GM13976 (cell line): ENCODE measurements at places on chromosomes 4 and X.

- DNase-seq, result no peak
These were observed 105.9 kb downstream of the IL1RAPL1 start for GRCh38 chrX:28693101-28693500.

DNA sequence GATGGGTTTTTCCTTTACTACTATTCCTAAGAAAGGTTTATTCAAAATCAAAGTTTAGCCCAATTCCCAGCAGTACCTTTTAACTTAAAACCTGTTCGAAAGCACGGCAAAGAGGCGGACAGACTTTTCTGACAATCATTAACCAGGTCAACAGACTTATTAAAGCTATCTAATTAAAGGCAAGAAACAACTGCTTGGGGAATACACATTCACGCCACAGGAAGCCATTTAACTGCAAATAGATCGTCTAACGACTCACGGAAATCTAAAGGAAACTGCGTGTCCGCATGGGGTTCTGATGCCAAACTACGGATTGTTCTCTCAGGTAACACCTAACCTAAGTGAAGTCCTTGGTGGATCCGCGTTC is 663 bp upstream of the USP53 start:
- DNase-seq, result no peak

GRCh38 chr4:120616-121015 is 3.7 kb upstream of the ZNF718 start:
- DNase-seq, result no peak

DNA sequence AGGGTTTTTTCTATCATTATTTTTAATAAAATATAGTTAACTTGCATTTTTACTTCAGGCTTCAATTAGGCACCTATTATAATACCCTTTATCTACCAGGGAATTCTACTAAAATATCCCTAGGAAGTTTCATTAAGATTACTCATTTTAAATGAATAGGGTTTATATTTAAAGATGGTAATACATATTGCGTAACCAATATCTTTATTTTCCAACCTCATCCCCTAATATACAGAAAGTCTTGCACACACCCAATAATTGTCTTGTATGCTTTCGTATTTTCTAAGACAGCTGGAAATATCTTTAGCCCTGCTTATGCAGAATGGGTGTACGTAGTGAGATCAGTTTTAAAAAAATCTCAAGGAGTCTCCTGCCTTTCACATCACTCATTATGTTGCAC is 1186.8 kb downstream of the TECRL start:
- DNase-seq, result no peak

- no peak for DNase-seq
These were observed 109.8 kb upstream of the APOOL start for GRCh38 chrX:84893897-84894296.

GRCh38 chr4:154998284-154998683 is 210.2 kb upstream of the NPY2R start:
- DNase-seq, result no peak

DNA sequence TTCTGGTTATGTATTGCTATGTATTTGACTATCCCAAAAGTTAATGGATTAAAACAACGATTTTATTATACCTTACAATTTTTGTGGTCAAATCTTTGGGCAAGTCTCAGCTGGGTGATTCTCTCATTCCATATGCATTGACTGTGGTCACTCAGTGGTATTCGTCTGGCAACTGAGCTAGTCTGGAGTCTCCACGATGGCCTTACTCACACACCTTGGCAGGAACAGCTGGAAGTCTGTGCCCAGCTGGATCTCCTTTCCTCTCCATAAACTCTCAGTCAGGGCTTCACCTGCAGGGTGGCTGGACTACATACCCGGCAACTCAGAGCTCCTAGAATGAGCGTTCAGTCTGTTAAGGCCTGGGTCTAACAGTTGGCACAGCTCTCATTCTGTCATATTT is 141.1 kb upstream of the WDFY3 start:
- DNase-seq, result no peak

DNA sequence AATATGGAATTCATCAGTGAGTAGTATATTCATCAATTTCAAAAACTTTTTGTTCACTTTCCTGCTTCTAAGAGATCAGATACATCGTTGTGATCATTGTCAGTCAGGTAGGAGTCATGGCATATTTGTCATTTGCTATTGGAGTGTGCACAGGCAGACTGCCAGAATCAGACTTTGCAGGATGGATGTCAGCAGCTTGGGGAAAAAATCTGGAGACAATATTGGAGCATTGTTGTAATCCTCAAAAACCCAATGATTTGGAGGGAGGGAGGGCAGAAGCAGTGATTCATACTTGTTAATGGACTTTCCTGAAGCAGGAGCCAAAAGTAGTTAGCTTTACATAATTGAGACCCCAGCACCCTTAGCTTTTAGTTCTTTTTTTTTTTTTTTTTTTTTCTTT is 59.6 kb upstream of the DRP2 start:
- no peak for DNase-seq

GRCh38 chrX:87236830-87237440 is 280.7 kb upstream of the KLHL4 start:
- DNase-seq, result no peak

GRCh38 chr4:77434299-77435092 is 171.1 kb upstream of the CXCL13 start:
- no peak for DNase-seq

DNA sequence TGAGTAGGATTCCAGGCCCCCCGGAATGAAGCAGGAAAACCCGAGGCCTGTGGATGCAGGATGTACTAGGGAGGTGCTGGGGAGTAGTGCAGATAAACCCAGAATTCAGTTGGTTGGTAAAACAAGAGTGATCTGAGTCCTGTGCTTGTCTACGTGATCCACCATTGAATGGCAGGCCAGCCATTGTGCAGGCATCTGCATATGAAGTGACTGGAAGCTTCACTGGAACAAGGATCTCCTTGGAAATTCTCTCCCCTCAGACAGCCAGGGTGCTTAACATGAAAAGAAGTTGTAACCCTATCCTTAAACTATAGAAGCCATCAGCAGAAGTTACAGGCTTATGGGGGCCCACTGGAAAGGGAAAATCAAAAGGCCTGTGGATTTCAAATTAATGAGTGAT is 656 bp upstream of the GSPT2 start:
- no peak for DNase-seq

DNA sequence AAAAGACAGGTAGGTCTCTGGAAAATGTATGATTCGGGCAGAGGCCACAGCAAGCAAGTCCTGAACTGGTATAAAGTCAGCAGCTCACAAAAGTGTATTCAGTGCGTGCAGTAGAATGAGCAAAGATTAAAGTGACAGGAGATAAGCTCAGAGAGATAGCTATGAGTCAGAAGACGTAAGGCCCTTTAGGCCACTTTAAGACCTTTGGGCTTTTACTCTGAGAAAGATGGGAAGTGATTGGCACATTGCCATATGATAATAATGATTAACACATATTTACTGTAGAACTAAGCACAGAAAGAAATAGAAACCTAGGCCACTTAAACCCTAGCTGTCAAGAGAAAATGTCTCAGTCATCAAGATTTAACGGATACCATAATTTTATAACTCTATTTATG is 51.7 kb downstream of the TBCK start:
- DNase-seq, result no peak

GRCh38 chrX:152405561-152405960 is 45.6 kb downstream of the GABRA3 start:
- DNase-seq, result no peak

DNA sequence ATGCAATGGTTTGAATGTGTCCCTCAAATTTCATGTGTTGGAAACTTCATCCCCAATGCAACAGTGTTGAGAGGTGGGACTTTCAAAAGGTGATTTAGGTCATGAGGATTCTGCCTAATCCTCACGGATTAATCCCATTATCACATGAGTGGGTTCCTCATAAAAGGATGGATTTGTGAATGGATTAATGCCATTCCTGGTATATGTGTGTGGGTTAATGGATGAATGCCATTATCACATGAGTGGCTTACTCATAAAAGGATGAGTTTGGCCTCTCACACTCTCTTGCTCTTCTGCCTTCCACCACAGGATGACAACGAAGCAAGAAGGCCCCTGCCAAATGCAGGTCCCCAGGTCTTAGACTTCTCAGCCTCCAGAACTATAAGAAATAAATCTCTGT is 30.5 kb upstream of the NEUROG2 start:
- DNase-seq, result no peak

- peak; percentile 49 for DNase-seq
These were observed 87.0 kb downstream of the PHOX2B start for GRCh38 chr4:41661442-41662076.

GRCh38 chr4:15702941-15703403 is at the start of gene BST1:
BST1 (plus strand) TSS chr4:15703065; CDS start chr4:15703145, 80 bp downstream.
- DNase-seq, result peak; percentile 61

DNA sequence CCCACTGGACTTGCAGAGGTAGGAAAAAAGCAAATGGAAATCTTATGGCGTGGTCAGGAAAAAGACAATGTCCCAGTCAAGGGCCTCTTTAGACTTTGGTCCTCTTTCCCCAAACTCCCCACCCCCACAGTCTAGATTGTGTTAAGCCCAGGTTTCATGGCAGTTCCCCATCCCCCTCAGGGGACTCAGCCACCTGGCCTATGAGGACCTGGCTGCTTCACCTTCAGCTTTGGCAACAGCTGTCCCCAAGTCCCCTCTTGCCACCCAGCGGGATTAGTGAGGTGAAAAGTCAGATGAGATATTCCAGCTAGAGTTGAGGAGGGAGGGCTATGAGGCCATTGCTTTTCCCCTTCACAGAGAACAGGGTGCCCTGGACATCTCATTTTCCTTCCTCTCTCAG is 457 bp downstream of the RIPPLY1 start:
- DNase-seq, result no peak

- peak; percentile 17 for DNase-seq
These were observed 191.2 kb downstream of the RRAGB start for GRCh38 chrX:55908661-55909212.

DNA sequence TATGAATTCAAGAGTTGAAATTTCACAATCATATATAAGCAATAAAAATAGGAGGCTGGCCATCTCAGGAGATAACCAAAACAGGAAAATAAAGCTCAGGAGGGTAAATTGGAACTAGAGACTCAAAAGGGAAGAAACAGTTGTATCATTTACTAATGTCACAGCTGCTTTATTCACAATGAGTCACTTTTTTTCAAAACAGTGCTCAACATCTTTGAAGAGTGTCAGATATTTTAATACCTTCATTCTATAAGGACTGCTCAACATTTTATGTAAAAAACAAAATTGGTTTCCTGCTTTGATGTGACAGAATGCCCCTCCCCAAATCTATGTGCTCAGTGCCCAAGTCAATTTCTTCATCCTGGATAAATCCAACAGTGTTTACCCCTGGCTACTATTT is 97.7 kb downstream of the DDX60 start:
- DNase-seq, result no peak

- no peak for DNase-seq
These were observed 275.1 kb downstream of the C4orf33 start for GRCh38 chr4:129371065-129371464.

GRCh38 chr4:11495291-11495690 is 66.6 kb upstream of the HS3ST1 start:
- no peak for DNase-seq

- no peak for DNase-seq
These were observed 56.6 kb upstream of the RBM47 start for GRCh38 chr4:40686081-40686913.

DNA sequence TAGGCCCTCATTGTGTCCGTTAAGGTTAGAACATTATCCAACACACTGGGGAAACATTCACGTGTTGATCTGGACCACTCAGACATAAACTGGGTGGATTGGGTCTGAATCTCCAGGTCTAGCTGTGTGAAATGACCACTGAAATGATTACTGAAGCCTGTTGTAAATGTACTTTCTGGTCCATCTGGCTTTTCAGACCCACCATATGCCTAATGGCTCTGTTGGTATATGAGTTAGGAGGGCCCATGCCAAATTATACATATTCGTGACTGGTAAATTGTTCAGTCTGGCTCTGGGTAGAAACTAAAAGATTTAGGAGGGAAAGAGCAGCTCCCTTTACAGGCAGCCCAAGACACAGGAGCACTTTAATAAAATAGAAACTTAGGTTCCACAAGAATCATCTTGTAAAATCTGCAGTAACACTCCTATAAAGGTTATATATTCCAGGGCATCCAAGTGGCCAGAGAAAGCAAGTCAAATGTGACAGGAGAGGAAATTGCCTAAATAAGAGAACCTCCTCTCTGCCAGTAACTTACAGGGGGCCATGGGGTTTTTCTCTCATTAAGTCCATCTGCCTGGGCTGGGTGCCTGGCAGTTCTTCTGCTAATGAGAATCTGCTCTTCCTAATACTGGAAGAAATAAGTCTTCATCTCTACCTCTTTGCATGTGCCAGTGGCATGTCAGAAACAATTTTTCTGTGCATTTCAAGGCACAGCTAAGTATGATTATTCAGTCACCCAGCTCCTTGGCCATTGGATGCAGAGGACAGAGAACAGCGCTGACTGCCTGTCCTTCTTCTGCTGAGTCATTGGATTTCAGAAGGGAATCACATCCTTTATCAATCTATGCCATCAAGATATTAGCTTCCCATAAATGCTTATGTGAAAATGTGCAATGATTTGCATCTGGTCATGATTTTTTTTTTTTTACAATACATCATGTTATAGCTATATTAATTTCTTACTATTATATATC is 112.6 kb downstream of the GLRA2 start:
- DNase-seq, result no peak

GRCh38 chr4:71201057-71201456 is 137.8 kb upstream of the SLC4A4 start:
- DNase-seq, result no peak

- DNase-seq, result no peak
These were observed 25.6 kb downstream of the SMARCA5 start for GRCh38 chr4:143538979-143539669.

DNA sequence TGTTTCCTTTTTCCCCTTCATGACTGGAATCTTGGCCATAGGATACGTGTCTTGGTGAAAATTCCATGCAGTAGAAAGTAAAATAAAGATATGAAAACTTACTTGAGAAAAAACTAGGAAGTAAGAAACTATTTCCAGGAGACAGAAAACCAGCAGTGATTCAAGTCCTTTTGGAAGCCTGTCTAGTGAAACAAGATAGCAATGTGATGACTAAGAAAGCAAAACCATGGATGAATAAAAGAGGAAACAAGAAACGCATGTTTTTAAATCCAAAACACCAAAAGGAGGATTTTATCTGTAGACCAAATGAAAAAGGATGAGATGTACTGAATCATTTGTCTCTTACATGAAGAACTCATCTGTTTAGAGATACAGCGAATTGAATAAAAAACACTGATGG is 1430.0 kb downstream of the ARAP2 start:
- no peak for DNase-seq
